NCI-H524 treated with DMSO at 0.1 percent for 48 hours (cell line): ENCODE measurements at places on chromosomes 7 and 10.
A peak's percentile ranks its signal among the peaks of the same experiment; 100 is the strongest.

DNA sequence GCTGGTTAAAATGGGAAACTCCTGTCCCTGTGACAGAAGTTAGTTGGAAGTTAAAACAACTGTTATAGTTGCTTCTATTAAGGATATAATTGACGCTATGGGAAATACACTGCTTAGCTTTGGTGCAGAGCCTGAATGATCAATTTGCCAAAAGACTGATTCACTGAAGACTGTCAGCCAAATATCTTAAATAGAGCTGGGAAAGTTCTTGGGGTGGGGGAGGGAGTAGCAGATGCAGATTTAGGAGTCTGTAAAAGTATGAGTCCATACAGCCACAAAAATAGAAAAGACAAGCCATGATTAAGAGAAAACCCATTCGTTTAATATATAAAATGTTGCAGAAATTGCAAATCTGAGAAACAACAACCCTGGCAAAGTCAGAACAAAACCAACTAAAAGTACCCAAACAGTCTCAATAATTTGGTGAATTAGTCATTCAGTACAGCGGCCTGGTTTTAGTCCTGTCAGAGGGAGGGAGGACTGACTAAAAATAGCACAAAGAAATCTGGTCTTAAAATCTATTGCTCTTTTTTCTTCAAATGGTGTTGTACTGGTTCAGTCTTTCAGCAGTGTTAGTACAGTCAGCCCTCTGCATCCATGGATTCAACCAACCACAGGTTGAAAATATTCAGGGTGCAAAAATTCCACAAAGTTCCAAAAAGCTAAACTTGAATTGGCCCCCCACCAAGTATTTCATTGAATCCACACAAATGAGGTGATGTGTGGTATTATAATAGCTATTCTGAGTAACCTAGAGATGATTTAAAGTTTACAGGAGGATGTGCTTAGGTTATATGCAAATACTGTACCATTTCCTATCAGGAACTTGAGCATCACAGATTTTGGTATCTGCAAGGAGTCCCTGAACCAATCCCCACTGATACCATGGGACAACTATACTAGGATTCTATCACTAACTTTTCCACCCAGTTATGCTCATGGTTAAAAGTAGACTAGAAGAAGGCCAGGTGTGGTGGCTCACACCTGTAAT, 30.0 kb downstream of the STK17A start:
- DNase-seq, result no peak

- DNase-seq, result no peak
These were observed 44.8 kb upstream of the DMBT1 start for GRCh38 chr10:122515588-122516231.

GRCh38 chr7:43384616-43385308, 198.1 kb upstream of the STK17A start:
- DNase-seq, result no peak

GRCh38 chr10:122344741-122345258, 29.7 kb upstream of the PLEKHA1 start:
- DNase-seq, result no peak

DNA sequence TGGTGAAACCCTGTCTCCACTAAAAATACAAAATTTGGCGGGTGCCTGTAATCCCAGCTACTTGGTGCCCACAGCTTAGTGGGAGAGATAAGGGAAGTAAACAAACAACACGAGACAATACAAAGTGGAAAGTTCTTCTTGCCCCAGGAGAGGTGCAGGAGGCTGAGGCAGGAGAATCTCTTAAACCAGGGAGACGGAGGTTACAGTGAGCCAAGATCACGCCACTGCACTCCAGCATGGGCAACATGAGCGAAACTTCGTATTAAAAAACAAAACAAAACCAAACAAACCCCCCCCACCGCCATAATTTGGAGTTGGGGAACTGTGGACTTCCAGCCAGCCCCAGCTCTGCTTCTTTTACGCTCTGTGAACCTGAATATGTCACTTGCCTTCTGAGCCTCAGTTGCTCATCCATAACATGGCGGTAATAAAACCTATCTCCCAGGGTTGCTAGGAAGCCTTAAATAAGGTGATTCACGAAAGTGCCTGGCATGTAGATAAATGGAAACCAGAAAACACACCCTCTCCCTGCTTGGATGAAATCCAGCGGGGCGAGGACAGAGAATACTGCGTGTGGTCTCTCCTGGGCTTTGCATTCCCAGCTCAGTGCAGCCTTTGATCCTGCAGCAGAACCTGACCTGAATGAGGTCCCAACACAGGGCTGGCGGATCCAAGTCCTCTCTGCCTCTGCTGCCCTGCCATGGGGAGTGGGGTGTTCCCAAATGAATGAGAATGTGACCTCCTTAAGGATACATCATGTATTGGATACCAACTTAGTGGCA, 10.2 kb downstream of the MLXIPL start:
- no peak for DNase-seq

DNA sequence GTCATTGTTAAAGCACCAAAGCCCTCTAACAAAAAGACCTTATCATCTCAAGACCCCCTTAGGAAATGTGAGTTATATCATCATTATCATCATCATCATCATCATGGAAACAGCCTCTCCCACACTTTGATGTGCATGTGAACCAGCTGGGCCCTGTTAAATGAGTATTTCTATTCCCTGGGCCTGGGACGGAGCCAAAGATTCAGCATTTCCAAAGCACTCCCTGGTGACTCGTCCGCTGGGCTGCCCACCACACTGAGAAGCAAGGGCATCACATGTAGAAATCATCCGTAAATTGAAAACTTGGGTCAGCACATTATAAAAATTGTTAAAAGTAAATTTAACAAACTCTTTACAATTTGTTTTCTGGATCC, 88.6 kb downstream of the PTPRN2 start:
- no peak for DNase-seq

GRCh38 chr7:56009695-56010094, 41.5 kb downstream of the PSPH start:
- no peak for DNase-seq

- DNase-seq, result peak; percentile 36
These were observed 808.5 kb upstream of the CELF2 start for GRCh38 chr10:10209167-10209566.

GRCh38 chr7:37052705-37053104, 328.4 kb upstream of the AOAH start:
- no peak for DNase-seq

DNA sequence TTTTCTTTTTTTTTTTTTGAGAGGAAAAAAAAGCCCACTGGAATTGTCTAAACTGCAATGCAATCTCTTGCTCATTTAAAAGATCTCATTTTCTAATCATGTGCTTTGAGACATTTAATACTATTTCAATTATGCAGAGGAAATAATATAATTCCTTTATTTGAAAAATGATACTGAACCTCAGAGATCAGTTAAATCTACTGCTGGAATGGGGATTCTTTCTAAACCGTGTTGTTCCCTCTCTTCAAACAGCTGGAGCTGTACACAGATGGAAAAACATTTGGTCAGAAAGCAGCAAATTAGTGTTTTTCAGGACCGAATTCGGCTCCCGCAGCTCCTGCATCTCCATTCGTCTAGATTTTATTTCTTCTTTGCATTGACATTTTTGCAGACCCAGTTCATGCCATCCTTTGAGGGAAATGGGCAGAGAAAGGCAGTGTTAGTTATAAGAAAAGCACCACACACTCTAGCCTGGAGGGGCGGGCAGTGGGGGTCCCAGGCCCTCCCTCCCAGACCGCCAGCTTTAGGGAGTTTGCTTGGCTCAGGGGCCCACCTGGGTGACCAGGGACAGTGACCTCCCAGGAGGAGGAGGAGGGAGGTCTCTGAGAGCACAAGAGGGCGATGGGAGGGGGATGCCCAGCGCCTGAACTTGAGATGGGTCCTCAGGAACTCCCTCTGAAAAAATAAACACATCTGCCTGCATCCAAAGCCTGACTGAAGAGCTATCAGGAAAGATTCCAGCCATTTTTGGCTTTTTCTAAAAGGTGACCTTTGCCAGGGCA, 32.4 kb downstream of the TRIM8 start:
- no peak for DNase-seq

DNA sequence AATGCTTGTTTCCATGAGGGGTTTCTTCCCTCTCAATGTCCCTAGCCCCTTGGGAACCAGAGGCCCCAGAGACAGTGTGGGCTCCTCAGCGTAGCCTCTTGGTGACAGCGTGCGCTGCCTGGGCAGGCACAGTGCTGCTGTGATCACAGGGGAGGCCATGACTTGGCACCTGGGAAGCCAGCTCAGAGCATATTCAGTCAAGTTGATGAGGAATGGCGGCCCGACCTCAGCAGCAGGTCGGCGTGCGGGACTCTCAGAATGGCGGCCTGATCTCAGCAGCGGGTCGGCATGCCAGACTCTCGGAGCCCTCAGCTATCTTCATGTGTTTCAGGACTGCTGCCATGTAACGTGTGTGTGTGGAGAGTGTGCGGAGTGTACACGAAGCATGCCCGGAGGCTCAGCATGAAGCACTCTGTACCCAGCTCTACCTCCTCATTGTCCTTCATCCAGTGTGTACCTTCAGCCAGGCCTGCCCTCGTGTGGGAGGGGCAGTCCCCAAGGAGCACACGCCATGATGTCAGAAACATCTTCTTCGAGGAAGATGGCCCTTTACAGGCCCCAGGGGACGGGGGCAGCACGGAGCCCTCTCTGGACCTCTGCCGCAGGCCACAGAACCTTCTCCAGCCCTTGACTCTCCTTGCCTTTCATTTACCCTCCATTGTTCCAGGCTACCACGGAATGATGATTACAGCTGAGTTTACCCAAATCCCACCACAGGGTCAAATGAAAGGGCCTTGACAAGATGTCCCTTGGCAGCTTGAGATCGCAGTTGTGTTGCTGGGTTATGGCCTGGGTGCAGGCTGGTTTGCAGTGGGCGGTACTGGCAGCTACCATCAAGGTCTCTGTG, 130.4 kb downstream of the SMURF1 start:
- no peak for DNase-seq

- DNase-seq, result no peak
These were observed 35.7 kb downstream of the SLC29A3 start for GRCh38 chr10:71354776-71355175.

GRCh38 chr7:108102671-108103312, 27.4 kb downstream of the LAMB4 start:
- no peak for DNase-seq

- DNase-seq, result no peak
These were observed 76.3 kb upstream of the ABCB5 start for GRCh38 chr7:20539201-20539600.

DNA sequence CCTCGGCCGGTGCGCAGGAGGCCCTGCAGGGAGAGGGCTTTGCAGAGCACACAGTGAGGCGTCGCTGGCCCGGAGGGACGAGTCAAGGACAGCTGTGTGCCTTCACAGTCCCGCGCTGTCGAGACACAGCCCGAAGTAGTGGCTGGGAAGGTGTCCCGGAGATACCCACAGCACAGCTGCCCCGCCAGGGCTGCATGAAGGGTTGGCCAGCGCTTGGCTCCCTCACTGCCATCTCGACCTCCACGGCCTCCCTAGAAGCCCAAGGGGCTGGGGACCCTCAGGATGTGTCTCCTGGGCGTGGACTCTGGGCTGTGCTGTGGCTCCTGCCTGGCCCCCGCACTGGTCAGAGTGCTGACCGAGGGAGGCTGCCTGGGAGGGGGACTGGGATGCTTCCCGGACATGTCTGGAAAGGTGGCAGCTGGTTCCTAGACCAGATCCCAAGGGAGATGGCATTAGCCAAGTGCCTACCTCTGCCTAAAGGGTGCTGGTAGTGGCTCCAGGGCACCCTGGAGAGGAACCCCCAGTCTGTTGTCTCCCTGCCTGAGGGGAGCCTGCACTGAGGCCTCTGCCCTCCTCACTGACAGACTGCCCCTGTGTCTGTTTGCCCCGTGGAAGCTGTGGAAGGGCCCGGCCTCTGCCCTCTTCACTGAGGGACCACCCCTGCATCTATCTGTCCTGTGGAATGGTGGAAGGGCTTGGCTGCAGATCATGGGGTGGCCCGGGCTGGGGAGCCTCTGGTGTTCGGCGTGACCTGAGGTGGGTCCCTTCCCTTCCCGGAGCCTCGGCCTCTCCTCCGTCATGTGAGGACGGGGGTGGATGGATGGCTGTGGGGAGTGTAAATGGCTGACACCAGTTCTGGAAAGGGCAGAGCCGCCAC, 5.8 kb downstream of the ELFN1 start:
- no peak for DNase-seq

DNA sequence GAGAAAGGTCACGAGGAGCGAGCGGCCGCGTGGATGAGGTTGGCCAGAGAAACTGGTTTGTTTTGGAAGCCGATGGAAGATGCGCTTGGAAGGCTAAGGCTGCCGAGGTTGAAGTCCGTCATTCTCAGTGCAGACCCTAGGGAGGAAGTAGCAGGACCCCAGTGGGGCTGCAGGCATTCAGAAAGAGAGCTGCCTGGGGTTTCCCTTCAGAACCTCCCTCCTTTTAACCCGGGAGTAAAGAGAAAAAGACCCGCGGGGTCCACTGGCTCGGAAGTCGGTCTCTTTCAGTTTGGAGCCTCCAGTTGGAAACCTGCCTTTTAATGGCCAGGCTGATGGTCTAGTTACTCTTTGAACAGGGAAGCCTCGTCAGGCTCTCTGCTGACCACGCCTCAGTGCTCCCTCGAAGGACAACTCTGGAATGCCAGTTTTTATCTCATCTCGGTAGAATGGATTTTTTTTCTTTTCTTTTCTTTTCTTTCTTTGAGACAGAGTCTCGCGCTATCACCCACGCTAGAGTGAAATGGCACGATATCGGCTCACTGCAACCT, 188.6 kb downstream of the CUX1 start:
- no peak for DNase-seq

DNA sequence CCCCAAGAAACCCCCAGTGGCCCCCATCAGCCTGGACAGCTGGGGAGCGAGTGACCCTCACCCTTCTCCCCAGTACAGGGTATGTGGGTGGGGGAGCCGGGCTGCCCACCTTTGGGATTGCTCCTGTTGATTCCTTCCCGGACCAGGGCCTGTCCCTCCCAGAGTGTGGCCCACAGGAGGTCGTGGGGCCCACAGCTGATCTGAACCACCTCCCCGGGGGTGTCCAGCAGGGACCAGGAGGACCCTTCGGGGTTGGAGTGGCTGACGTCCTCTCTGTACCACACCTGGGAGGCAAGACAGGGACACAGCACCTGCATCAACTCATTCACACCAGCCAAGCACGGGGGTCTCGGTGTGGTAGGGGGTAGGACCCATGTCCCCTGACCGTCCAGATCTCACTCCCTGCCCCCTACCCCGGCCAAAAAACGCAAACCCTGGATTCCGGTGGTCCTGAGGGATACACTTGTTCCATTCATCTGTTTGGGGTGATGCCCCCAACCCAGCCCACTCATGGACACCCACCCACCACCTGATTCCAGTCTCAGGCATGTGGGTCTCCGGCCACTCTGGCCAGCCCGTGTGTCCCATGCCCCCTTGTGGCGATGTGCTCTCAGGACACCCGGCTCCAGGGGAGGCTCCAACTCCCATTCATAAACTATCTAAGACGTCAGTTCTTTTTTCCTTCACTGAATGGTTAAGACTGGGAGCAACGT, 10.9 kb downstream of the TECPR1 start:
- DNase-seq, result no peak

DNA sequence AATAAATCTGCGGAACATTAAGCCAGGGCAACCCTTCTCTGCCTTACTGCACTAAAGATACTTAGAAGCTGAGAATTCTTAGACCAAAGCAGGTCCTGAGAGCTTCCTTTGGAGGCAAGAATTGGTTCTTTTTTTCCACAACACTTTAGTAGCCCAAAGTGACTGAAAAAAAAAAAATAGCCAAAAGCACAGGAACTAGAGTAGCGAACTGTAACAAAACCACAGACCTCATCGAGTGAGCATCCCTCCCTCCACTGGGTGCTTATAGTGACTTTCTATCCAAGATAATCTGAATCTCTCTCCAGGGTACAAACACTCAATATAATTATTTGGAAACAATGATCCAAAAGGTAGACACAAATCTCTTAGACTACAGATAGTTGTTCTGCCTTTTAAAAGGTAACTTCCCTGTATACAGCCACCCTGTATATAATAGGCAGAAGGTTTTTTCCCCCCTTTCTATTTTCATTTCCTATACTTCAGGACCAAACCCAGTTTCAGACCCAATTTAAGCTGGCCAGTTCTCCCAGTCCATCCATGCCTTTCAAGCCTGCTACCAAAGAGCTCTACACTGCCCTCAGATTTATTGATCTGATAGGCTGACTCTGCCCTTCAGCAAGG, 31.6 kb upstream of the KCNIP2 start:
- no peak for DNase-seq
